ENCODE measurements at places on chromosomes 3 and 15. TPM values are rescaled to one million over a fixed set of nuclear protein-coding genes. Genes with fewer than 3 reads are reported as not detected.

CYP11A1 gene
- total RNA-seq: 1.8 TPM

GOLGA8J gene
- total RNA-seq: not detected

NEK10 gene
- 9.2 TPM for total RNA-seq

CMTM6 gene
- total RNA-seq: 60.6 TPM

RAP2B gene
- total RNA-seq: 12.9 TPM

MFN1 gene
- 56.9 TPM for total RNA-seq

DENND4A gene
- total RNA-seq: 25.4 TPM

CCDC71 gene
- total RNA-seq: 23.1 TPM

FGD5 gene
- total RNA-seq: 5.3 TPM

All from subcutaneous preadipocyte (primary cell).